ENCODE measurements at places on chromosomes 16 and 17.

DNA sequence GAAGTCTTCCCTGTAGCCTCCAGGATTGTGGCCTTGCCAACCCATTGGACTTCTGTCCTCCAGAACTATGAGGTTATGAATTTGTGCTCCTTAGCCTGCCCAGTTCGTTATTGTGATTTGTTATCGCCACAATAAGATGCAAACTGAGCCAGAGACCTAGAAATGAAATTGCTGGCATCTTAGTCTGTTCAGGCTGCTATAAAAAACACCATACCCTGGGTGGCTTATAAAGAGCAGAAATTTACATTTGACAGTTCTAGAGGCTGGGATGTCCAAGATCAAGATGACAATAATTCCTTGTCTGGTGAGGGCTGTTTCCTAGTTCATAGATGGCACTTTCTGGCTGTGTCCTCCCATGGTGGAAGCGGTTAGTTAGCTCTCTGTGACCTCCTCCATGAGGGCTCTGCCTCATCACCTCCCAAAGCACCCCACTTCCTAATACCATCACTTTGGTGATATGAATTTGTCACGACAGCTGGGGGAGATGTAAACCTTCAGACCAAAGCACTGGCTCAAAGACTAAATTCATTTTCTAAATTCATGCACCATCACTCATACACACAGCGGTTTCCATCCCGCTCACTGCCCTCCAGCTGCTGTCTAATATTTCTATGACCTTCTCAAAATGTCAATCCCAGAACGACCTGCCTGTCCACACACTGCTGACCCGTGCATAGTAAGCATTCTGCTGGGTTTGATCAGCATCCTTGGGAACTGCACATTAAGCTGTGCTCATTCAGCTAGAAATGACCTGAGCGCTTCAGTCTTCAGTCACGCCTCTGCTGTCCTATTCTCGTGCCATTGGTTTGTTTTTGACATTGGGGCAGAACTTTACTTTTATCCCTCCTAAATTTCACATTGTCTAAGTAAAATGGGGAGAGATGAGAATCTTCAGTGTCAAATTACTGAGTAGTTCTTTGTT lies 36.6 kb downstream of the GINS3 start:
- no peak for DNase-seq

- DNase-seq: no peak
Observed at GRCh38 chr16:30439720-30440348, 5.8 kb downstream of the SEPHS2 start.

DNA sequence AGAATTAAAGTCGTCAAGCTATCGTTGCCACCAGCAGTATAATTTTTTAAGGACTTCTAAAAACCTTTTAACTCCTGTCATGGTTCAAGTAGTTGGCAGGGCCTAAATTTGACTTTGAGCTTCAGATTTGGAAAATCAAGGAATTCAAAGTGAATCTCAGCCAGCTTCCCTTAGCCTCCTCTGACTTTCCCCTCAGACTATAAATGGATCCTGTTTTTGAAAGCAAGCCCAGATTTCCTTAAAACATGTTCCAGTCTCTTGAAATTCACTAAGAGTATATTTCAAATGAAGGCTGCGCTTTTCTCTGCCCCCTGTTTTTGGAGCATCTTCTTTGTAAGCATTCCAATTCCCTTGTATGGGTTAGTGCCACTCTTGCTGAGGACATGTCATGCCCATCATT lies 101.8 kb upstream of the CDH8 start:
- peak; percentile 36 for DNase-seq

DNA sequence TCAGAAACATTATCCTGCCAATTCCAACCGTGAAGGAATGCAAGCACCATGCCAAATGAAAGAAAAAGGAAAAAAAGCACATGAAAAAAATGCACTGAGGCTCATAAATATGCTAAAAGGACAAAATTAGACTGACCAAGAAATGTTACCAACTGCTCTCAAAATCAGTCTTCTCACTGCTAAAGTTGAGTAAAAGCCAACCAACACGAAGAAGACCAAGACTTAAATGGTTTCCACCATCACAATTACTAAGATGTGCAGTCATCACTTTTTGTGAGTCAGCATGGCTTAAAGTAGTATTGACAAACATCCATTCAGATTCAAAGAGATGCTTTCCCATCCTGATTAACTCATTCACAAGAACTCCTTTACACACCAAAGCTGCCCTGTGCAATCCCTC lies 16.4 kb downstream of the CDYL2 start:
- no peak for DNase-seq

DNA sequence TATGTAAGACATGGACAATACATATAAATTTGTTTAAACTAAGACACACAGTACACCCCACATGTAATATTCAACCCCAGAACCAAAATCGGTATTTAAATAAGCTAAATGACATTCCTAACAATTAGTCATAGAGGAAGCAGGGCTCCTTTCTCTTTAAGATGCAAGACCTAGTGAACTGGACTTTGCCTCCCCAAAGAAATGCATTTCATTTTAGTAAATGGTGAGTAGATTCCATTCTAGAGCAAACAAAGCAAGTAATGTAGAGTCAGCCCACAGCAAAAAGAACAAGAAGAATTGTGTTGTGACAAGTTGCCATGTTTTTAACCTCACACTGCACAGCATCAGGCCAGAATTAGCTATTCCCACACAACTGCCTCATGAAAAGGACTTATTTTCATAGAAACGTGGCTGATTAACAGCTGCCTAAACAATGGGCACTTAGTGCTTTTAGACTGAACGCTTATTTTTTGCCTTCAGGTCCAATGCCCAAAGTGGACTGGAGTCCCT lies 14.4 kb downstream of the DNAJC7 start:
- no peak for DNase-seq

- no peak for DNase-seq
Observed at GRCh38 chr17:18993905-18994526, 10.5 kb downstream of the FAM83G start.

- DNase-seq: no peak
Observed at GRCh38 chr17:53749178-53749577, 73.5 kb upstream of the KIF2B start.

DNA sequence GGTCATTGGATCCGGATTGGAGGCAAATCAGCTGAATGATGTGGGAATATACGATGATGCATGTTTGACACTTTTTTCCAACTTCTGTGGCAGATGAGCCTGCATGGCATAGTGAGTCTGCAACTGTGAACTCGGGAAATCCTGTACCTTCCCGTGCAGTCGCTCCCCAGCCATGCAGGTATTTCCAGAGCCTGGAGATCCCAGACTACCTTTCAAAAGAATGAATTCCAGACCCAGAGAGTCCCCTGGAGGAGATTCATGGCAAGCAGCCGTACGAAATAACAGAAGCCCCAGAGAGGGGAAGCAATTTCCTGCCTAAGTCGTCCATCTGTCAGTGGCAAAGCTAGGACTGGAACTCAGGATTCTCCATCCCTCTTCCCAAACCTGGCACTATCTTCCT lies 75.7 kb upstream of the FAM20A start:
- no peak for DNase-seq

GRCh38 chr17:81148986-81149533 lies 16.2 kb upstream of the PVALEF start:
- DNase-seq: no peak

DNA sequence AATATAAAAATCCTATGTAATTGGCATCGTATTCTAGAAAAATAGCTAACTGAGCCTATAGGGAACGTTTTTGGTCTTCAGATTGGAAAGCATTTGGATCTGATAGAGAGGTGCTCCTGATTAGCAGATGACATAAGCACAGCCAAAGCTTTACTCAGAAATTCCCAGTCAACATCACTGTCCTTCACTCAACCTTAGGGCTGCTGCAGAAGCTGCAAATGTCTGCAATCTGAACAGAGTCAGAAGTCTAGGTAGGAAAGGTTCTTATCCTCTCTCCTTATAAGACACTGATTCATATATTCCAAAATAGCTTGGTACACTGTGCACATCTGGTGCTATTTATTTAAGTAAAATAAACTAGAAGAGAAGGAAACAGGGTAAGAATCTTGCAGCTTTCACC lies 19.2 kb downstream of the STRADA start:
- DNase-seq: no peak

DNA sequence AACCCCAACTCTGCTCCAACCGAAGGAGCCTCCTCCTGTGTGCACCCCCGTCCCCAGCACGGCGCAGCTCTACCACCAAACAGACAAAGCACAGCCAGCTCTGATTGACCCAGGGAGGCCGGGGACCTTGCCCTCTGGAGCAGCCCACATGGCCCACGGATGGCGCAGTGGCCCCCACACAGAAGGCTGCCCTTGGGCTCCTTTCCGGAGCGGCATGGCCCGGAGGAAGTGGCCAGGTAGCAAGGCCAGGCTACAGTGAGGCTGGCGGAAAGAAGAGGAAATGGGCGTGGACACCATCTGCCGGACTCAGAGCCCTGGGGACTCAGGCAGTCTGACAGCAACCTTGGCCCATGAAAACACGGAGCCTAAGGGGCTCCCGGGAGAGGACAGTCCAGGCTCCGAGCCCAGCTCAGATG lies 19.9 kb upstream of the ZC3H18 start:
- peak; percentile 73 for DNase-seq

- DNase-seq: peak; percentile 49
Observed at GRCh38 chr17:78993241-78993956, 13.7 kb upstream of the LGALS3BP start.

- DNase-seq: no peak
Observed at GRCh38 chr17:55734128-55734781, 11.6 kb upstream of the TMEM100 start.

DNA sequence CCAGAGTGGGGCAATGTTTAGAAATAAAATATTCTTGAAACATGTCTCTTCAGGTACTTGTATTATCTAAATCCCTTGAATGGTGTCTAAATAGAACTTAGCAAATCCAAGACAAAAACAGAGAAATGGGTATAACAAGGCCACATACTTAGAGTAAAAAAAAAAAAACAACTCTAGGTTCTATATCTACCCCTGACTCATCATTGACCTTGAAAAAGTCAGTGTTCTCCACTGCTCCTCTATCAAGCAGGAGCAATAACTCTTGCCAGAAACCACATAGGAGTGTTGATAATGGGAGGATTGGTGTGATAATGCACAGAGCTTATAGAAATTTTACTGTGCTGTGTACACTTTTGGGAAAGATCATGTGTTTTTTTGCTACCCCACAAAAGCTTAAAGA lies 296.6 kb upstream of the PMFBP1 start:
- no peak for DNase-seq

- no peak for DNase-seq
Observed at GRCh38 chr17:83080579-83080857, 1.1 kb downstream of the METRNL start.

DNA sequence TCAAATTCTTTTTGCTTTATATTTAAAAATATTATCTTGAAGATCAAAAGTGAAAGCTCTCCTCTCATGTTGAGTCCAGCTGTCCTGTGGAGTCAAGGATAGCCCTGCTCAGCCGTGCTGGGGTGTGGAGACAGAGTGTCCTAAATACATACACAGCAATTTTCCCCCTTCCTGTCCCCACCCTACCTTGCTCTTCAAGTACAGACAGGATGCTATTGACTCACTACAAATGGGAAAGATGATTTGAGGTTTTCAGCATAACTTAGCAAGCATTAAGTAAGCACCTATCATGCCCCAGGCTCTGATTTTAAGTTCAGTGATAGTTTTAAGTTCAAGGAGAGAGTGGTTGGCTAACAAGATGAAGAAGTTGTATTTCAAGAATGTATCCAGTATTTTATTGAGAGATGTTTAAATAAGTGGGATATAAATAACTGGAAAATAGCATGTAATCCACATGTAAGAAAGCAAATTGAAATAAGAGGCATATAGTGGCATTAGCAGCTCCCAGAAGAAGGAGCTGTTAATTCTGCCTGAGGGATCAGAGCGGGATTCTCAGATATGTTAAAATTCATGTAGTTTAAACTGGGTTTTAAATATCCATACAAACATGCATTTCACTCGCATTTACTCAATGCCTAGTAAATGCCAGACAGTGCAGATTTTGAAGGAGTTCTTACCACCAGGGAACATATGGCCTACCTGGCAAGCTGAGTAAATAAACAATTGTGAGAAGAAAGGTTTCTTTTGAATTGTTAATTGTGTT lies 183.5 kb upstream of the ANKFN1 start:
- DNase-seq: no peak

DNA sequence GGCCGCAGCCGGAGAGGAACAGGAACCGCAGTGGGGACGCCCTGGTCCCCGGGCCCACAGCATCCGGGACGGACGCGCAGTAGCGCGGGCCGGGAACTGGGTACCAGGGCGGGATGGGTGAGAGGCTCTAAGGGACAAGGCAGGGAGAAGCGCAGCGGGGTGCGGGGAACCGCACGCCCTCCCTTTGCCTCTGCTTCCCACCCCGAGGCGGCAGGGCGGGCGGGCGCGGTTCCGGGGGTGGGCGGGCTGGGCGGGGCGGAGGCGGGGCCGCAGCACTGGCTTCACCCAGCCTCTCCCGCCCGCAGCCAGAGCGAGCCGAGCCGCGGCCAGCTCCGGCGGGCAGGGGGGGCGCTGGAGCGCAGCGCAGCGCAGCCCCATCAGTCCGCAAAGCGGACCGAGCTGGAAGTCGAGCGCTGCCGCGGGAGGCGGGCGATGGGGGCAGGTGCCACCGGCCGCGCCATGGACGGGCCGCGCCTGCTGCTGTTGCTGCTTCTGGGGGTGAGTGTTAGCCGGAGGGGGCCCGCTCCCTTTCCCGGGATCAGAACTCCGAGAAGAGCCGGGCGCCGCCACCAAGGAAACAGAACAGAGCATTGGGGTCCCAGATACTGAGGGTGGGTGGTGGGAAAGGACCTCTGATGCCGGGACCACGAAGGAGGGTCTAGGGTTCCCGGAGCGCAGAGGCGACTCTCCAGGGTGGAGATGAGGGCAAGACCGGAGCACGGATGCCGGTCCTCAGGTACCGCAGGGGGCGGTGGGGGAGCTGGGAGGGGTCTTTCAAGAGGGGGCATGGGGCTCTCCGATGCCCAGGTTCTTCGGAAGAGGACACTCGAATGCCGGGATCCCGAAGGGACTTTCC lies at the start of gene NGFR:
Gene NGFR (plus strand): TSS at position 308 of the 856 bp plus-strand sequence. CDS start 125 bp downstream, at position 433.
- DNase-seq: peak; percentile 54

DNA sequence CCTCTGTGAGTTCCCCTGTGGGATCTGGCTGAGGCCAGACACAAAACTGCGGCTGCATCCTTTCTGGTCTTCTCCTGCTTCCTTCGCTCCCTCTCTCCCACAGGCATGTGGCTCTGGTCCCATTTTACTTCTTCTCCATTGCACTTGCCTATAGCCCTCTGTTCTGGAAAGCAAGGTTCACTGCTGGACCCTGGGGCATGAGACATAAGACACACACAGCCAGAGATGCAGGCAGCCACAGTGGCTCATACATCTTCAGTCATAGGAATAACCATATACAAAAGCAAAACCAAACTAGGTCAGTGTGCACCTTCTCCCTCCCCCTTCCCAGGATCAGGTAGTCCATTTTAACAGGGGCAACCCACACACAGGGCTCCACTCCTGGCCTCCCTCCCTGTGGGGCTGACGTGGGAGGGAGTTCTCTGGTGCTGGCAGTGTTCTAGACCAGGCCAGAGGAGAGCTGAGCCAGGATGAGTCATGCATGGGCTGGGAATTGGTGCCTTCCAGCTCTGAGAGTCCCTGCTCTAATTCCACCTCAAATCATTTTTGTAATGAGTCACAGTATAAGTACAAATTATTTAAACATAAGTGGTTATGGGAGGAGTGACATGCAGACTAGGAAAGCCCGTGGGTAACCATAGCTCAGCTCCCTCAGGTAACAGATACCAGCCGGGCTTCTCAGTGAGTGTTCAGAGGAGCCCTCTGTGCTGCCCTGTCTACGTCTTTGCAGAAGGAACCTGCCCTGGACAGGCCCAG lies 58.0 kb downstream of the ASIC2 start:
- DNase-seq: peak; percentile 12

GRCh38 chr17:17354560-17355349 lies 51.6 kb downstream of the NT5M start:
- DNase-seq: peak; percentile 84

GRCh38 chr17:4582691-4583090 lies 1.6 kb upstream of the SMTNL2 start:
- no peak for DNase-seq

- no peak for DNase-seq
Observed at GRCh38 chr16:62969711-62970318, 933.6 kb upstream of the CDH8 start.
